ENCODE measurements at places on chromosomes 1 and 21. TPM values are rescaled to one million over a fixed set of nuclear protein-coding genes. Genes with fewer than 3 reads are reported as not detected.

GRCh38 chr1:88562991-88563390 is 121.1 kb upstream of the PKN2 start:
- no peak for DNase-seq

GRCh38 chr1:109391157-109391556 is 6.6 kb downstream of the SORT1 start:
- DNase-seq = no peak

DNA sequence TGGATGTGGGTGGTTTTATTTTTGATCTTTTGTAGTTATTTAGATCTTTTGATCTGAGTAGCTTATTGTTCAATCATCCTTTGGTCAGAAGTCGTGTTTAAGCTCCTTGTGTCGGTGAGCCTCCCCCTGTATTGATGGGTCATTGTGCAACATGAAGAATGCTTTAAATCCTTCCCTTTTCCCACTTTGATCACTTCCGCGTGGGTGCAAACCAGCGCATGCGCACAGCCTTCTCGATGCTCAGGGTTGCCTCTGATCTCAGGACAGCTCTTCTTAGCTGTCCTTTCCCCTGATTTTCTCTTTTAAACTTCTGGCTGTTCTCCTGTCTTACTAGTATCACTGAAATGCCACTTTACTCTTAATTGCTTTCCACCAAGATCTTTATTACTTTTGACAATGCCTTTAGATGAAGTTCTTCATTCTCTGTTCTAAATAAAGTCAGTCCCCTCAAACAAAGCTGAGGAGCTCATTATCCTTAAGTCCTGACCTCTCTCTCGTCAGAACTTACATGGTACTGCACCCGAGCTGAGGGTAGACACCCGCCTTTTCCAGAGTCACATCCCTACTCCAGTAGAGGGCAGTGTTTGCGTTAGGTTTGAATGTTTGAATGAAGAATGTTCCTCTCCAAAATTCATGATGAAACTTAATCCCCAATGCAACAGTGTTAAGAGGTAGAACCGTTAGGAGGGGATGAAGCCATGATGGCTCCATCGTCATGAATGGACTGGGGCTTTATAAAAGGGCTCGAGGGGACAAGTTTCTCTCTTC is 547.9 kb upstream of the TMPRSS15 start:
- DNase-seq = no peak

DNA sequence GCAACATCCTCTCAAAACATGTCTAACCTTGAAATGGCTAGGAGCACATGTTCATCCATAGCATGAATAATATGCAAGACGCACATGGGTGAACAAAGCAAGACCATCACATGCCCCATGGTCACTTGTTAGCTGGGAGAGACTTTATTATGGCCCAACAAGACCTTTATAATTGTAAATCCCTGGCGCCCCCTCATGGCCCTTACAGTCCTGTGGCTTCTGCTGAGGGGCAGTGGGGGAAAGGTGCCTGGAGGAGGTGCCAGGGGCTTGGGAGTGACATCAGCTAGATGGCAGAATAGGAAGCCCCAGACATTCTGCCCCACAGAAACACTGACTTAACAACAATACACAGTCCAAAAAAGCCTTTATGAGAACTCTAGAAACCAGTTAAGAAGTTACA is 51.7 kb downstream of the CSMD2 start:
- DNase-seq = no peak

Gene OR2L8
- total RNA-seq = not detected

Measured in naive thymus-derived CD4-positive, alpha-beta T cell (primary cell).